Uterus (tissue), 4 donors: ENCODE measurements at places on chromosomes 6 and 20.

- H3K36me3 ChIP-seq, result no peaks in the 10 kb centered on the region
- peak overlapping the region; percentile 50 for H3K27ac ChIP-seq
- H3K27me3 ChIP-seq, result no peaks in the 10 kb centered on the region
- DNase-seq, result peak; percentile 46
- H3K4me1 ChIP-seq, result no peaks in the 10 kb centered on the region
- no peak overlapping the region for H3K4me3 ChIP-seq
Measured at GRCh38 chr6:105872249-105872648, 213.9 kb upstream of the PRDM1 start.

DNA sequence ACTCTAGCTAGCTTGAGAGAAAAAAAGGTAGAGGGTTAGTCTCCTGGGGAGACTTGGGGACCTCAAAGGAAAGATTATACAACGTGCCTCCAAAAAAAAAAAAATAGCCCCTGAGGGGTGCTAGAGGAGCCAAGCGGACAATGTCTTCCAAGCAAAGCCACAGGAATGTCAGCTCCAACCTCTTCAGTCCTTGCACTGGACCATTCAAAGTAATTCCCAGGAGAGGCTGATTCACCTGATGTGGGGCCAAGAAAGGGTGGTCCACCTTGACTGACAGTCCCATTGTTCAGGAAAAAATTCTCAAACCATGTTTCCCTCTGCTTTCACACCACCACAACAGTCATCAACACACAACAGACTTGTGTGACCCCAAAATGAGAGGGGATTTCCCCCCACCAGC lies 30.7 kb downstream of the ASIP start:
- H3K4me1 ChIP-seq, result no peaks in the 10 kb centered on the region
- H3K27ac ChIP-seq, result no peak overlapping the region
- H3K4me3 ChIP-seq, result no peak overlapping the region
- no peaks in the 10 kb centered on the region for H3K27me3 ChIP-seq

DNA sequence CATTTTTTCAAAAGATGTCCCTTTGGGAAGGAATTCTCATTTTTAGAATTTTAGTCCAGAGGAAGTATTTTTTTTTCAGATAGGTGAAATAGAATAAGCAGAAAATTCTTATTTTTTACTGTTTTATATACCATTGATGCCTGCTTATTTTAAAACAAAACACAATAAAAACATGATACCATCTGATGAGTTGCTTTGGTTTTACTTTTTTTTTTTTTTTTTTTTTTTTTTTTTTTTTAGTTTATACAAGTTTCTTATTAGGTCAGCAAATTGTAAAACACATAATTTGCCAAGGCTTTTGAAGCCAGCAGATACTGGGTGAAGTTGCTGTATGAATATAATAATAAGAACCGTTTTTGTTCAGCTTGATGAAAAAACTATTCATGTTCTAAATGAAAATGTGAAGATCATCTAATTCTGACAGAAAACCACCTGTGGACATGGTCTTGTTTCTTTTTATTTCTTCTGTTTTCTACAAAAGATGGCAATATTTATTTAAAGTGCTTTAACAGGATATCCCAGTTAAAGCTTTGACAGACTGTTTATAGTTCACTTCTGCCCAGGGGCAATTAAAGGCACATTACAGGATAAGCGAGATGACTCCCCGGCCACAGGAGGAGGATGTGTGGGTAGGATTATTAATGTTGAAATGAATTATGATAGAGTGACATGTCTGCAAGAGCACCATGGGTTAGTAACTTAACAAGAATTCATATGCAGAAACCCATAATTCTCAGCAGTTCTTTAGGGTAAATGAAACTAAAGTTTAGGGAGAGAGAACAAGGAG lies 31.1 kb downstream of the MYB start:
- DNase-seq, result no peak
- no peaks in the 10 kb centered on the region for H3K4me1 ChIP-seq
- H3K27ac ChIP-seq, result no peak overlapping the region
- H3K36me3 ChIP-seq, result no peaks in the 10 kb centered on the region
- H3K27me3 ChIP-seq, result no peaks in the 10 kb centered on the region

GRCh38 chr6:41462033-41462432 lies 84.1 kb upstream of the FOXP4 start:
- no peak for DNase-seq
- no peaks in the 10 kb centered on the region for H3K36me3 ChIP-seq
- H3K4me1 ChIP-seq, result no peaks in the 10 kb centered on the region
- H3K4me3 ChIP-seq, result no peak overlapping the region
- no peaks in the 10 kb centered on the region for H3K27me3 ChIP-seq

GRCh38 chr6:2777249-2777648 lies 12.1 kb downstream of the WRNIP1 start:
- no peak overlapping the region for H3K27ac ChIP-seq
- H3K36me3 ChIP-seq, result no peaks in the 10 kb centered on the region
- H3K4me3 ChIP-seq, result no peak overlapping the region
- DNase-seq, result no peak

GRCh38 chr6:15504581-15505350 lies 158.1 kb downstream of the DTNBP1 start:
- peak; percentile 78 for DNase-seq
- H3K4me3 ChIP-seq, result peak overlapping the region; percentile 8
- H3K4me1 ChIP-seq, result peaks cover 10% of the 10 kb centered on the region
- H3K27me3 ChIP-seq, result no peaks in the 10 kb centered on the region

GRCh38 chr20:12030470-12030869 lies 112.8 kb downstream of the BTBD3 start:
- no peaks in the 10 kb centered on the region for H3K27me3 ChIP-seq
- H3K4me3 ChIP-seq, result no peak overlapping the region
- DNase-seq, result no peak
- H3K4me1 ChIP-seq, result no peaks in the 10 kb centered on the region

DNA sequence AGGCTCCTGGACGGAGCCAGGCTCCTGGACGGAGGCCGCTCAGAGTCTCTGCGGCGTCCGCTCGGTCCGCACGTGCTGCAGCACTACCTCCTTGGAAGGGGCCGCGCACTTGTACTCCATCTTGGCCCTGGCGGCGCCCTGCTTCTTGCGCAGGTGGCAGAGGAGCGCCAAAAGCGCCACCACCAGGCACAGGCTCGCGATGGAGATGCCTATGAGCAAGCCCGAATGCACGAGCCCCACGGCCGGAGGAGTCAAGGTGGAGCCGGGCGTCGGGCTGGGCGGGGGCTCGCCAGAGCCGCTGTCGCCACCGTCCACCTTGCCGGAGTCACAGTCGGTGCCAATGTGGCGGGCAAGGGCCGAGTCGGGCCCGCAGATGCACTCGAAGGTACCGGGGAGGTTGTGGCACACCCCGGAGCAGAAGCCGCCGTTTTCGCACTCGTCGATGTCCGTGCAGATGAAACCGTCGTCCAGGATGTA lies 1.7 kb downstream of the THBD start:
- H3K27ac ChIP-seq, result no peak overlapping the region
- H3K4me3 ChIP-seq, result peak overlapping the region; percentile 34
- no peak for DNase-seq
- no peaks in the 10 kb centered on the region for H3K36me3 ChIP-seq

DNA sequence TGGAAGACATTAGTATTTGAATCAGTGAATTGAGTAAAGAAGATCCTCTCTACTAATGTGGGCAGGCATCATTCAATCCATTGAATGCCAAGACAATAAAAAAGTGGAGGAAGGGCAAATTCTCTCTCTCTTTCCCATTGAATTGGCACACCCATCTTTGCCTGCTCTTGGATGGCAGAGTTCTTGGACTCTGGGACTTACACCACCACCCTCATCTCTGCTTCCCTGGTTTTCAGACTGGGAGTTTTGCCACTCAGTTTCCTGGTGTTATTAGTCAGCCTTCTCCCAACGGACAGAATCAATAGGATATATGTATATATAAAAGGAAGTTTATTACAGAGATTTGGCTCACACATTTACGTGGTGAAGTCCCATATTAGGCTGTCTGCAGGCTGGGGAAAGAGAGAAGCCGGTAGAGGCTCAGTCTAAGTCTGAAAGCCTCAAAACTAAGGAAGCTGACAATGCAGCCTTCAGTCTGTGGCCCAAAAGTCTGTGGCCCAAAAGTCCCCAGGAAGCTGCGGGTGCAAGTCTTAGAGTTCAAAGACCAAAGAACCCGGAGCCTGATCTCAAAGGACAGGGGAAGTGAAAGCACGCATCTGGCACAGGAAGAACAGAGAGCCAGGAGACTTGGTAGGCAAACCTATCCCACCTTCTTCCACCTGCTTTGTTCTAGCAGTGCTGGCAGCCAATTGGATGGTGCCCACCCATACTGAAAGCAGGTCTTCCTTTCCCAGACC lies 64.4 kb downstream of the SMPDL3A start:
- no peak overlapping the region for H3K27ac ChIP-seq
- H3K4me3 ChIP-seq, result no peak overlapping the region
- no peaks in the 10 kb centered on the region for H3K4me1 ChIP-seq
- no peaks in the 10 kb centered on the region for H3K27me3 ChIP-seq

- H3K27me3 ChIP-seq, result no peaks in the 10 kb centered on the region
- no peak overlapping the region for H3K4me3 ChIP-seq
- peak overlapping the region; percentile 4 for H3K27ac ChIP-seq
- H3K4me1 ChIP-seq, result no peaks in the 10 kb centered on the region
- no peaks in the 10 kb centered on the region for H3K36me3 ChIP-seq
- DNase-seq, result peak; percentile 26
Measured at GRCh38 chr20:51116765-51117686, 94.1 kb upstream of the KCNG1 start.

- H3K4me3 ChIP-seq, result no peak overlapping the region
- no peak overlapping the region for H3K27ac ChIP-seq
- no peaks in the 10 kb centered on the region for H3K36me3 ChIP-seq
- no peak for DNase-seq
- H3K4me1 ChIP-seq, result no peaks in the 10 kb centered on the region
Measured at GRCh38 chr6:41958022-41958856, 16.6 kb upstream of the CCND3 start.

DNA sequence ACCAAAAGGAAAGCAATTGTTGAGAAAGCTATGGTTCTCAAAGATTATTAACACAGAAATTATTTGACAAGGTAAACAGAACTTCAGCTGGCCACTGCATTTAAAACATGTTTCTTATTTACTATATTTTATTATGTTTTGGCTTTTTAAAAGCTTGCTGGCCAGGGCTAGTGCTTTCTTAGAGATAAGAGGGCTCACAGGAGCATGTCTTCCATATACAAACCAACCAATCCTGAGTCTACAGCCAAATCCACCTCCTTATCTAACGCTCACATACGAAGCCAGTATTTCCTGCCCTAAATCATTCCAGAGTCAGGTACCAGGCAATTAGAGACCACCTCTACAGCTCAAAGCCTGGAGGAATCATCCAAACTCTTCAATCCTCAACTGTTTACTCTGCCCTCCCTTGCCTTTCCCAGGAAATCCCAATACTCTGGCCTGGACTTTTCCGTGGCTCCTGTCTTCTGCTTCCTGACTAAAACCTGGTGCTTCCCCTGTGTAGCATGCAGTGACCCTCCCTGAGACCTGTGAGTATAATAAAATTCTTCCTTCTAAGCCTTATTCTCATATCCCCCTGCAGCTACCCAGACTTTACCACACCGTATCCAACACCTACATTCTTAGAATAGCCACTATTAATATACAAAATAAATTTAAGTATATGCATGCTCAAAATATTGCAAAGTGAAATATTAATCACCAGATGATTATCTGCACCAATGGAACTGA lies 33.2 kb downstream of the RANBP9 start:
- no peaks in the 10 kb centered on the region for H3K36me3 ChIP-seq
- H3K27me3 ChIP-seq, result no peaks in the 10 kb centered on the region
- H3K4me1 ChIP-seq, result no peaks in the 10 kb centered on the region
- H3K4me3 ChIP-seq, result no peak overlapping the region
- H3K27ac ChIP-seq, result no peak overlapping the region
- DNase-seq, result no peak

DNA sequence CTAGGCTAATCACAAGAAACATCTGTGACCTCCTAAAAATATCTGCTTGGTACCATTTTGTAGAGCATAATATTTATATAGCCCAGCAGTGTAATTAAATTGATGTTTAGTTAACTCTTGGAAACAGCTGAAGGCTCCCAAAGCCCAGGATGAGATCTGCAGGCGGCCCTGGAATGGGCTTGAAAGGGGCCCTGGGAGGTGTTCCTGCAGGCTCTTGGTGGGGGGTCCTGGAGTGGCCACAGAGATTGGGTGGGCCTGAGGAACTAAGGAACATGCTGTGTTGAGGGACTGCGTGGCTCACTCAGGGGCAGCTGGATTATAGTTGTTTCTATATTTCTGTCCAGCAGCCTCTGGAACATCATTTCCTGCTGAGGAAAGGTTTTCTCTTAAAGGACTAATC lies 9.2 kb downstream of the SCP2D1 start:
- no peaks in the 10 kb centered on the region for H3K36me3 ChIP-seq
- H3K27ac ChIP-seq, result no peak overlapping the region
- H3K4me1 ChIP-seq, result no peaks in the 10 kb centered on the region
- H3K4me3 ChIP-seq, result no peak overlapping the region

DNA sequence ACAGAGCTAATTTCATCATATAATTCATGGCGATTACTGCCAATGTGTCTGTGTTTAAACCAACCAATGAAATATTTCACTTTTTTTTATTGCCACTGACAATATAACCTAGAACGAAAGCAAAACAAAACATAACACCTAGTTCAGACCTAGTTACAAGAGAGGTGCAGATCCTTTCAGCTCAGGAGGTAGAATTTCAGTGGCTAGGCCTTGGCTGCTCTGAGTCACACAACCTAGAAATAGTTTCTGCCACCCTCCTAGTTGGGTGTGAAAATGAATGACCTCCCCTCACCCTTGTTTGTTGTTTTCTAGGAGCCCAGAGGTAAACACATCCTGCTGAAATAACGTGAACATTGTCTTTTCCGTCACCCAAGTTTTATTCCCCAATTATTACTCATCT lies 356.3 kb downstream of the HTR1B start:
- H3K4me1 ChIP-seq, result no peaks in the 10 kb centered on the region
- no peak overlapping the region for H3K4me3 ChIP-seq
- peak overlapping the region; percentile 45 for H3K27ac ChIP-seq
- no peak for DNase-seq
- no peaks in the 10 kb centered on the region for H3K27me3 ChIP-seq

GRCh38 chr6:150310539-150310938 lies 58.3 kb upstream of the IYD start:
- H3K4me3 ChIP-seq, result no peak overlapping the region
- H3K27me3 ChIP-seq, result no peaks in the 10 kb centered on the region
- H3K4me1 ChIP-seq, result no peaks in the 10 kb centered on the region
- no peak overlapping the region for H3K27ac ChIP-seq
- no peaks in the 10 kb centered on the region for H3K36me3 ChIP-seq
- no peak for DNase-seq
